ENCODE measurements at places on chromosomes 13 and 19. TPM values are rescaled to one million over a fixed set of nuclear protein-coding genes. Genes with fewer than 3 reads are reported as not detected.

The PRR19 gene
- total RNA-seq, result not detected

The ZNF536 gene
- total RNA-seq, result 2.7 TPM

The LYPD5 gene
- total RNA-seq, result 0.43 TPM

The TNFRSF19 gene
- 2.9 TPM for total RNA-seq

The SIX5 gene
- 39.1 TPM for total RNA-seq

The ZNF497 gene
- 4.9 TPM for total RNA-seq

The TUBB4A gene
- total RNA-seq, result 1.1 TPM

The CALR3 gene
- not detected for total RNA-seq

The LGALS13 gene
- not detected for total RNA-seq

The IZUMO1 gene
- total RNA-seq, result 10.7 TPM

The LIM2 gene
- total RNA-seq, result not detected

The IGFL2 gene
- not detected for total RNA-seq

The DLL3 gene
- total RNA-seq, result not detected

The PLIN4 gene
- 64.7 TPM for total RNA-seq

The SYNGR4 gene
- not detected for total RNA-seq

The ZNF99 gene
- 0.37 TPM for total RNA-seq

The PDS5B gene
- 50.1 TPM for total RNA-seq

The ZNF805 gene
- 1.2 TPM for total RNA-seq

The MADCAM1 gene
- total RNA-seq, result 11.9 TPM

The CBY2 gene
- not detected for total RNA-seq

The NPHS1 gene
- 0.37 TPM for total RNA-seq

The RXFP2 gene
- total RNA-seq, result not detected

The NAA16 gene
- total RNA-seq, result 46.7 TPM

The LILRB5 gene
- total RNA-seq, result 3.1 TPM

The PHLDB3 gene
- total RNA-seq, result 2.0 TPM

The GRIK5 gene
- total RNA-seq, result 8.3 TPM

The MTUS2 gene
- total RNA-seq, result 3.5 TPM

The FSD1 gene
- 12.5 TPM for total RNA-seq

The RNF113B gene
- not detected for total RNA-seq

The DNAJC3 gene
- total RNA-seq, result 13.0 TPM

The NLRP9 gene
- total RNA-seq, result not detected

The ZNF606 gene
- total RNA-seq, result 5.8 TPM

The DAND5 gene
- total RNA-seq, result not detected

The KCNN1 gene
- total RNA-seq, result not detected

The SLITRK6 gene
- total RNA-seq, result 4.5 TPM

The KRTDAP gene
- not detected for total RNA-seq

The CXCL17 gene
- 208 TPM for total RNA-seq
